Fibroblast of skin of left quadriceps (primary cell): ENCODE measurements at places on chromosomes 5 and 9.
A peak's percentile ranks its signal among the peaks of the same experiment; 100 is the strongest.

- peak; percentile 58 for DNase-seq
Measured at GRCh38 chr5:138354926-138355378, 2.5 kb downstream of the KDM3B start.

DNA sequence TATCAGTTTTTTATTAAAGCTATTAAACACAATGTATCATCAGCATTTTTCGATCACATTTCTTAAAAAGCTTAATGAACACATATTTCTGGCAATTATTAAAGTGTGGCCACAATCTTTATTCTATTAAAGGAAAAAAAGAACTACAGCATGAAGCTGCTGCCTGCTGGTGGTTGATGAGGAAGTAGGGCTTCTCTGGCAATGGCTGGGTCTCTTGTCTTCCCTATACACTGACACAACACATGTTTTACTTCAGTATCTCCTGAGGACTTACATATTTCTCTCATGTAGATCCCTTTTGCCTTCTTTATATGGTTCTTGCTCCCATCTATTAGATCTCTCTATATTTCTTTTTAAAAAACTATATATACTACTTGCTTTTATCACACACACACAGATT lies 590.7 kb downstream of the RAB3C start:
- no peak for DNase-seq

- no peak for DNase-seq
Measured at GRCh38 chr5:56668996-56669395, 146.4 kb upstream of the MAP3K1 start.

DNA sequence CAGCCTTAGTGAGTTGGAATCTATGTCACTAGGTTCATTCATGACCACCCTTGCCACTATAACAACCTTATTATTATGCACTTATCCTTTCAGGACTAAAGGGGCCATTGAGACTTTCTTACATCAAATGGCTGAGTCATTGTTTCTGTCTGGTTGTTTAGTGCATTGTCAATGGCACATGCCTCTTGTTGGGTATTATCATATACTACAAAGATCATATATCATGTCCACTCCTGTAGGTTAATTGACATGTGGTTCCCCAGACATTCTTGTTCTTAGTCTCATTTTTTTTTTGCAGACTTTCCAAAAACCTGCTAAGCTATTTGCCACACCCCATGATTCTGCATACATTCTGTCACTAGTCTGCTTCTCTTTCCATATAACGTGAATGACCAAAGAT lies 66.7 kb upstream of the PRDM9 start:
- DNase-seq, result no peak

DNA sequence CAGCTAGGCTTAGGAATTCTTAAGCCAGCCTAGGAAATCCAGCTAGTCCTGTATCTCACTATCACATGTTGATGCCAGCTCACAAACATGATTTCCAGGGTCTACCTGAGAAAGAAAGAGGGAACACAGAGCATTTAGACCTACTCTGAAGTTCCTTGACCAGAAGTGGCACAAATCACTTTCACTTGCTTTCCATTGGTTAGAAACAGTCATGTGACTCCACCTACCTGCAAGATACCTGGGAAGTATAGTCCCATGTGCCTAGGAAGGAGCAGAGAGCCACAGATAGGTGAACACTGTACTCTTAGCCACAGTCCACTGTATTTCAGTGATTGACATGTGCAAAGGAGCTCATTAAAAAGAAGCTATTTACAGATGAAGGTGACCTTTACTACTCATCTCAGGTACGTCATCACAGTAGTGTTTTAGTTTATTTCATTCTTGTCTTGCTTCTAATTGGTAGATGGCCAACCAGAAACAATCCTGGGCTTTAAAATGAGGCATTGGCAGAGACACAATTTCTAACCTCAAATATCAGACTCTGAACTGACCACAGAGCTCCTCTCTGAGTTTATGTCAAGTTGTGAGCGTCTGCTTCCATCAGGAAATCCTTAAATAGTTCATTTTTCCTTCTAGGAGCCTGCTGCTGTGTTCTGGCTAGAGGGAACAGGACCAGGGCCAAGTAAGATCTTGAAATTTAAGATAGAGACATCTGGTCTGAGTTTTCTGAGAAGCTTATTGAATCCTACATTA lies 340.7 kb downstream of the TLE4 start:
- DNase-seq, result peak; percentile 9

DNA sequence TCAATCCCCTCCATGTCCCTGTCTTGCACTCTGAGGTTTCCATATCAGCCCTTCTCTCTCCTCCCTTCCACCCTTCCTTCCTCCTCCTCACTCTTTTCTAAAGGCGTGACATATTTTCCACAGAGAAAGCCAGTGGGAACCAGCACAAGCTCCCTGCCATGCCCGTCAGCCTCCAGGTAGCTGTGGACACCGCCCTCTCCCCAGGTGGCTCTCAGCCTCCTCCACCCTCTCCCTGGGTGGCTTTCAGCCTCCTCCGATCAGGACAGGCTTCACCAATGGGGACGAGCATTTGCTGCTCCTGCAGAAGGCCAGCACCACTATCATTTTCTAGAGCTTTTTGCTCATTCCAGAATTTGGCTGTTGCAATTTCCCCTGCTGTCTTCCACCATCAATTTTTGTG lies 236.6 kb downstream of the GADD45G start:
- DNase-seq, result no peak

DNA sequence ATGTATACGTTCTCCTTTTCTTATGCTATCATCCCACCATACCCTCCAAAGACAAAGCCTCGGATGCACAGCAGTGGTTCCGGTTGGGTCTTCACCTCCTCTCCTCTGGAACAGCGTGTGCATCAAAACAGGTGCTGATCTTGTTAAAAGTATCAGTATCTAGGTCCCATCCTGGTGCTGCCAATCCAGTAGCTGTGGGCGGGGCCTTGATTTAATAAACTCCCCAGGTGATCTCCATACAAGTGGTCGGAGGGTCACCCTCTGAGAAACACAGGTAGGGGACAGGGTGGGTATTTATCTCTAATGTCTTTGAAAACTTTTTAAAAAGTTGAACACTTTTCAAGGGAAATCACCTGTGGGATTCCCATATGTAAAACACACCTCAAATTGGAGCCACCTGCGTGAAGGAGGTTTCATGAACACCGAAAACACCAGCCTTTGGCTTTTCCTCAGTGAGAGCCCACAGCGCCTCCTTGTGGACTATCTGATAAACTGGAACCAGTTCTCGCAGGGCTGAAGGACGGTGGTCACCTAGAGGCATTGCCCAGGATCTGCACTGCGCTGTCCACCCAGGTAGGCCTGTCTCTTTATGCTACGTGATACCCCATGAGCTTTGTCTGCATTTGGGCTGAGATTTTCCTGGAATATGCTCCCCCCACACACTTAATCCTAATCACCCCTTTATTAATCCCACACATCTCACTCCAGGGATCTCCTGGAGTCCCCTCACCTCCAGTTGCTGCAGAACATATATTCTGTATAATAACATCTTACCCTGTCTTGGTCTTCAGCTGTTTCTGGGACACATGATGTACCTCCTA lies 80.5 kb upstream of the EPB41L4B start:
- no peak for DNase-seq

GRCh38 chr5:107365320-107366109 lies 305.2 kb downstream of the EFNA5 start:
- DNase-seq, result peak; percentile 88

- DNase-seq, result peak; percentile 62
Measured at GRCh38 chr9:86749894-86750255, 197.4 kb downstream of the GAS1 start.

GRCh38 chr9:124752967-124753366 lies 18.1 kb downstream of the NR6A1 start:
- DNase-seq, result peak; percentile 22

DNA sequence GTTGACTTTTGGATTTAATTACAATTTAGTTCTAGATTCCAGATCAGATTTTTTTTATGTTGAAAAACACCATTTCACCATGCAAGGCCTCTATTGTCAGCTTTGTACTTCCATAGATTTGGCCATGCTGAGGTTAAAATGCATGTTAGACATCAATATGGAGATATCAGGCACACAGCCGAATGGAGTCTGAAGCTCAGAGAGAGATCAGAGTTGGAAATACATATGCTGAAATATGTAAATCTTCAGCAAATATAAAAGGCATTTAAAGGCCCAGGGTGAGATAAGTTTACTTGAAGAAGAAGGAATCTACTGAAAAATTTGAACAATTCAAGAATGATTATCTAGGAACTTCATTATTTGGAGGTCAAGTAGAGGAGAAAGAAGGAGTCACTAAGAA lies 139.6 kb downstream of the CHSY3 start:
- DNase-seq, result no peak

GRCh38 chr5:36360307-36360706 lies 58.6 kb upstream of the RANBP3L start:
- DNase-seq, result no peak

- peak; percentile 15 for DNase-seq
Measured at GRCh38 chr9:133406480-133407307, 11.1 kb downstream of the REXO4 start.

- DNase-seq, result no peak
Measured at GRCh38 chr5:36679221-36679989, 73.0 kb downstream of the SLC1A3 start.

DNA sequence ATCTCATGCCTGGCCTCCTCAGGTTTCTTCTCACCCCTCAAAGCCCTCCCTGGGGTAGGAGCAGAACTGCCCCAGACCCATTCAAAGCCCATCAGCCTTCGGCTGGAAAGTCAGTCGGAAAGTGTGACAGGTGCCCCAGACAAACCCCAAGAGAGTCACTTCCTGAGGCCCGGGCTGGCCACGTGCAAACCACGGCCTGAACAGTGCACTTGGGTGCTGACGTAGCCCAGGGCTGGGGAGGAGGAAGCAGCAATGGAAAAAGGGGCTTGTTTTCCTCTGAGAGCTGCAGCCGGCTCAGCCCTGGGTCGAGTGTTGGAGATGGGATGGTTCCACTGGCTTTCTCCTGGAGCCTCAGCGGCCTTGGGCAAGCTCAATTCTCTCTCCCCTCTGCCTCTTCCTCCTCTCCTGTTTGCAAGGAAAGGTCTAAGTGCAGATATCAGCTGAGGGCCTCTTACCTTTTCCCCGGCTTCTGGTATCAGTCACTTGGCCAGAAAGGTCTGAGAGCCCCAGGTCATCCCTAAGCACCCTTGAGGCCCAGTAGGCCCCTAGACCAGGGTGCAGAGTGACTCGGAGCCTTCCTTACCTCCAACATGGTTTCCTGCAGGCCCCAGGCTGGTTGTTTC lies 5.9 kb upstream of the EGR1 start:
- DNase-seq, result no peak

- no peak for DNase-seq
Measured at GRCh38 chr9:85024374-85024773, 354.8 kb downstream of the NTRK2 start.

DNA sequence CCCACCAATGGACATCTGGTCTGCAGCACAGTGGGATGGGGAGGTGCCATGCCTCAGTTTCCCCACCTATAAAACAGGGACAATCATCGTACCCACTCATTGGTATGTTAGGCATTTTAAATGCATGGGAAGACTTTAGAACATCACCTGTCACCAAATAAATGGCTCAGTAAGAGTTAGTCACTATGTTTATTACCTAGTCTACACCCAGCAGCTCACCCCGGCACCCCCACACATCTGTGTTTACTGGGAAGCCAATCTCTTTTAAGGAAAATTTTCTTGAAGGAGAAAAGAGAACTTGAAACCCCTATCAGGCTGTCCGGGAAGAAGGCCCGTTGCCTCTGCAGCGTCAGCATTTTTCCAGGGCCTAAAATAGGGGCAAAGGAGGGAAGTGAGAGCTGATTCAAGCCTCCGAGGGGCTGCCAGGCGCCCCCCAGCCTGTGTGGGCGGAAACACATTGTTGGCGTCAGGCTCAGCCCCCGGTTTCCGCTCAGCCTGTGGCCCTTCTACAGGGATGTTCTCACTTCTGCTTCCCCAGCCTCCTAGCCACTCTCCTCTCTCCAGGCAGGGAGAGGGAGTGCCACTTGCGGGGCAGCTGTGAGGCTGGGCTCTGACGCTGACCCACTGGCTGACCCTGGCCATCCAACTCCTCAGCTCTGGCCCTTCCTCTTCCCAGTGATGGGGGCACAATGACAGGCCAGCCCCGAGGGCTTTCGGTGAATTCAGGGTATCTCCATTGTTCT lies 4.6 kb downstream of the CSF1R start:
- DNase-seq, result no peak

DNA sequence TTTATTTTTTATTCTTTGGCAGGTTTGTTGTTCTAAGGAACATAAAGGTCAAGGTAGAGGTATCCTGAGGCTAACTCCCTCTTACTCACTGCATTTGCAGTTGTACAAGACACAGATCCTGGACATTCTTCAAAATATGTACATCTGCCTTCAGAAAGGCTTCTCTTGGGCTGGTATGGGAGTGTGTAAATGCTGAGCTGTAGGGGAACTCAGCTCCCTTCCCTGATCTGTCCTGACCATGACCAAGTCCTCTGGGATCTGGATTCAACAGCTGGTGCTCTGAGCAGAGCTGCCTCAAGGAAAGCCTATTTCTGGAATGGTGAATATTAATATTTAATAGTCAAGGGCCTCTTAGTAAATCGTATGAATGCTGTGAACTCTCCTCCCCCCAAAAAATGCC lies 117.4 kb downstream of the PRKACG start:
- no peak for DNase-seq

GRCh38 chr5:138668451-138669380 lies 84.5 kb upstream of the CTNNA1 start:
- DNase-seq, result no peak
